M059J (cell line): ENCODE measurements at places on chromosomes 6 and 20.

GRCh38 chr20:46344488-46345162 is 36.3 kb upstream of the CDH22 start:
- DNase-seq = no peak

GRCh38 chr6:159080217-159080976 is 35.6 kb upstream of the TAGAP start:
- no peak for DNase-seq

DNA sequence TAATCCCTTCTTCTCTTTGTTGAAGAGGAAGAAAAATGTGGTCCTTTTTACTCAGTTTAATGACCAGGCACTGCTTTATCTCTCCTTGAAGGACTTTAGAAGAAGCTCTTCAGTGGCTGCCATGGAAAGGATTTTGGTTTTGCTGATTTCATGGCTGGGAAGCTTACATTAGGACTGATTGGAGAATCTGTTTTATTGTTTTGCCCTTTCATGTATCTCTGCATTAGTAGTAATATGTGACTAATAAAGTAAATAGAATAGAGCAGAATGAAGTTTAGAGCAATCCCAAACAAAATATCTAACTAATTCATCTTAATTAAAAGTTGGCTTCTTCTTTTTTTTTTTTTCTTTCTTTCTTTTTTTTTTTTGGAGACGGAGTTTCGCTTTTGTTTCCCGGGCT is 502.9 kb downstream of the HAO1 start:
- DNase-seq = no peak

- DNase-seq = no peak
Observed at GRCh38 chr20:56289652-56290051, 41.1 kb downstream of the MC3R start.
